ENCODE measurements at places on chromosomes 6 and 20. TPM values are rescaled to one million over a fixed set of nuclear protein-coding genes. Genes with fewer than 3 reads are reported as not detected.

- H3K27me3 ChIP-seq = peaks cover 4% of the 10 kb centered on the region
- no peaks in the 10 kb centered on the region for H3K36me3 ChIP-seq
- no peak for DNase-seq
- H3K4me1 ChIP-seq = no peaks in the 10 kb centered on the region
Observed at GRCh38 chr20:48502758-48503157, 325.0 kb downstream of the PREX1 start.

The EYA2 gene
- 1.9 TPM for total RNA-seq

GRCh38 chr6:161242779-161243693 lies 30.8 kb downstream of the AGPAT4 start:
- no peak for DNase-seq
- H3K27me3 ChIP-seq = no peaks in the 10 kb centered on the region
- H3K4me1 ChIP-seq = no peaks in the 10 kb centered on the region
- no peaks in the 10 kb centered on the region for H3K36me3 ChIP-seq
- no peak overlapping the region for H3K4me3 ChIP-seq

DNA sequence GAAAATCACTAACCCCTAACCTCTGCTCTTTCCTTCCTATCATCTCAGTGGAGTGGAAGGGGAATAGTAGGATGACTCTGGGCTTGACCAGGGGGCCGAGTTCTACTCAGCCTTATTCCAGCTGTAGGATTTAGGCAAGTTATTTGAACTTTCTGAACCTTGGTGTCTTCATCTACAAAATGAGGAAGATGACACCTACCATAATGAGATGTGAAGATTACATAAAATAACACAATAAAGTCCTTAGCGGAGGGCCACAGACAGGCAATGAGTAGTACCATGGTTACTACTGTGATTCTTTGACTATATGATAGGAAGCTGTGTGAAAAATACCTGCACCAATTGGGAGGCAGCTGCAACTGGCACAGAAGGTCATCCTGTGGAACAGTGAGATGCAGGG lies 53.6 kb upstream of the PIM1 start:
- H3K36me3 ChIP-seq = no peaks in the 10 kb centered on the region
- peak overlapping the region; percentile 2 for H3K27ac ChIP-seq
- no peak overlapping the region for H3K4me3 ChIP-seq
- DNase-seq = no peak
- H3K27me3 ChIP-seq = no peaks in the 10 kb centered on the region

- H3K4me3 ChIP-seq = peak overlapping the region; percentile 33
- H3K4me1 ChIP-seq = peaks cover 64% of the 10 kb centered on the region
- H3K36me3 ChIP-seq = peaks cover 10% of the 10 kb centered on the region
Observed at GRCh38 chr6:12295558-12296254, 5.5 kb downstream of the EDN1 start.

The EDN1 gene
- 15.1 TPM for total RNA-seq

The KIAA1755 gene
- total RNA-seq = 0.08 TPM

DNA sequence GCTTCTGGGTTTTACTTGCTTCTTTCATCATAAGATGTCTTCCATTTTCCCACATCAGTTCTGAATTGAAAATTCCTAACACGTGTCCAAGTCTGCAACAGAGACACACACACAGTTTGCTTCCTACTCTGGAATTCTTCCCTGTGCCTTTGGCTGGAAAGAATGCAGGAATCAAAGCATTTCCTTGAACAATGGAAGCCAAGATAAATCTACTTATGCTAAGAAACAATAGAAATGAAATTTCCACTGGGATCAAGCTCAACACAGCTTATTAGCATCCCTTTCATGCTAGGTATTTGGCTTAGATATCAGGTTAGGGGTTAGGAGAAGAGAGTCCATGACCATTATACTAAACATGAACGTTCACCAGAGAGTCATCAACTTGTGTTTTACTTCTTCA lies 101.1 kb upstream of the SCAF8 start:
- H3K4me3 ChIP-seq = no peak overlapping the region
- no peaks in the 10 kb centered on the region for H3K36me3 ChIP-seq
- no peaks in the 10 kb centered on the region for H3K4me1 ChIP-seq
- H3K27ac ChIP-seq = no peak overlapping the region

GRCh38 chr6:36124881-36125280 lies 5.4 kb upstream of the MAPK13 start:
- H3K27ac ChIP-seq = no peak overlapping the region
- DNase-seq = no peak
- no peaks in the 10 kb centered on the region for H3K27me3 ChIP-seq
- H3K4me3 ChIP-seq = no peak overlapping the region

DNA sequence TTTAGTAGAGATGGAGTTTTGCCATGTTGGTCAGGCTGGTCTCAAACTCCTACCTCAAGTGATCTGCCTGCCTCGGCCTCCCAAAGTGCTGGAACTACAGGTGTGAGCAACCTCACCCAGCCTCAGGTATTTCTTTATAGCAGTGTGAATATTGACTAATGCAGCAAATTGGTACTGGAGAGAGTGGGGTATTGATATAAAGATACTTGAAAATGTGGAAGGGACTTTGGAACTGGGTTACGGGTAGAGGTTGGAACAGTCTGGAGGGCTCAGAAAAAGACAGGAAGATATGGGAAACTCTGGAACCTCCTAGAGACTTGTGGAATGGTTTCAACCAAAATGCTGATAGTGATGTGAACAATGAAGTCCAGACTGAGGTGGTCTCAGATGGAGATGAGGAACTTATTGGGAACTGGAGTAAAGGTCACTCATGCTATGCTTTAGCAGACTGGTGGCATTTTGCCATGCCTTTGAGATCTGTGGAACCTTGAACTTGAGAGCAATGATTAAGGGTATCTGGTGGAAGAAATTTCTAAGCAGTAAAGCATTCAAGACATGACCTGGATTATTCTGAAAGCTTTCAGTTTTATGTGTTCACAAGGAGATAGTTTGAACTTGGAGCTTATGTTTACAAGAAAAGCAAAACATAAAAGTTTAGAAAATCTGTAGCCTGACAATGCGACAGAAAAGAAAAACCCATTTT lies 127.2 kb downstream of the DTNBP1 start:
- DNase-seq = no peak
- H3K4me3 ChIP-seq = no peak overlapping the region
- no peaks in the 10 kb centered on the region for H3K36me3 ChIP-seq
- no peak overlapping the region for H3K27ac ChIP-seq
- H3K27me3 ChIP-seq = no peaks in the 10 kb centered on the region

The CCN6 gene
- total RNA-seq = 3.0 TPM

GRCh38 chr6:150272976-150273315 lies 95.9 kb upstream of the IYD start:
- no peak overlapping the region for H3K27ac ChIP-seq
- no peaks in the 10 kb centered on the region for H3K27me3 ChIP-seq
- DNase-seq = no peak
- no peaks in the 10 kb centered on the region for H3K36me3 ChIP-seq
- H3K4me1 ChIP-seq = no peaks in the 10 kb centered on the region

DNA sequence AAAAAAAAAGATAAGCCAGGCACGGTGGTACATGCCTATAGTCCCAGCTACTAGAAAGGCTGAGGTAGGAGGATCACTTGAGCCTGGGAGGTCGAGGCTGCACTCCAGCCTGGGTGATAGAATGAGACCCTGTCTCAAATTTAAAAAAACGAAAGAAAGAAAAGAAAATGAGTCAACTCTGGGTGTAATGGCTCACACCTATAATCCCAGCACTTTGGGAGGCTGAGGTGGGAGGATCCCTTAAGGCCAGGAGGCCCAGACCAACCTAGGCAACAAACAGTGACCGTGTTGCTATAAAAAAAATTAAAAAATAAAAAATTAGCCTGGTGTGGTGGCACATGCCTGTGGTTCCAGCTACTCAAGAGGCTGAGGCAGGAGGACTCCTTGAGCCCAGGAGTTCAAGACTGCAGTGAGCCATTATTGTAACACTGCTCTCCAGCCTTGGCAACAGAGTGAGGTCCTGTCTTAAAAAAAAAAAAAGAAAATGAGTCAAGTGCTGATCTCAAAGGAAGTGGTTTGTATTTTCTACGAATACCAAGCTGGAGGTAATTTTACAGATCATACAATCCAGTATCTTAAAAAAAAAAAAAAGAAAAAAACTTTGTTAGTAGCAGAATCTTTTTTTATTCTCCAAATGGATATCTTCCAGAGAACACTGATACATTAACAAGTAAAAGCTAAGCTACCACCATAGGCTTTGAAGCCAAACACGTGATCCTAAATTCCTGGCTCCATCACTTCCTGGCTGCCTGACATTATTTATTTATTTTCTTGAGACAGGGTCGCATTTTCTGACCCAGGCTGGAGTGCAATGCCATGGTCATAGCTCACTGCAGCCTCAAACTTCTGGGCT lies 5.7 kb downstream of the COMMD7 start:
- H3K4me3 ChIP-seq = no peak overlapping the region
- H3K27me3 ChIP-seq = no peaks in the 10 kb centered on the region
- DNase-seq = no peak
- H3K36me3 ChIP-seq = no peaks in the 10 kb centered on the region
- peaks cover 1% of the 10 kb centered on the region for H3K4me1 ChIP-seq

The DDR1 gene
- 95.2 TPM for total RNA-seq

GRCh38 chr6:108589244-108589791 lies 28.6 kb downstream of the FOXO3 start:
- no peaks in the 10 kb centered on the region for H3K36me3 ChIP-seq
- no peak overlapping the region for H3K4me3 ChIP-seq
- peak; percentile 15 for DNase-seq
- peaks cover 46% of the 10 kb centered on the region for H3K4me1 ChIP-seq
- H3K27ac ChIP-seq = peak overlapping the region; percentile 5

DNA sequence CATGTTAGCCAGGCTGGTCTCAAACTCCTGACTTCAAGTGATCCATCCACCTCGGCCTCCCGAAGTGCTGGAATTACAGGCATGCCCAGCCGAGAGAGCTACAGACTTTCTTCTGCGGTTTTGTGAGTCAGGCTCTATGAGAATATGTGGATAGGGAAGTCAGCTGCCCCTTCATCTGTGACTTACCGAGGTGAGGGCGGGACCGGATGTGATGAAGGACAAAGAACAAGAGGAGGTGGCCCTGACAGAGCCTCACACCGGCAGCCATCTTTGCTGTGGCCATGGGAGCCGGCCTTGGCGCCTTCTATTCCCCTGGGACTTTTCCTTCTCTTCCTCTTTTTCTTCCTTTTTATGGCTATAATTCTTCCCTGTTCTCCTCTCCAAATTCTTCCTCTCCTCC lies 67.0 kb downstream of the IYD start:
- H3K4me3 ChIP-seq = no peak overlapping the region
- H3K27me3 ChIP-seq = no peaks in the 10 kb centered on the region
- no peaks in the 10 kb centered on the region for H3K36me3 ChIP-seq
- DNase-seq = no peak
- no peak overlapping the region for H3K27ac ChIP-seq
- H3K4me1 ChIP-seq = no peaks in the 10 kb centered on the region

DNA sequence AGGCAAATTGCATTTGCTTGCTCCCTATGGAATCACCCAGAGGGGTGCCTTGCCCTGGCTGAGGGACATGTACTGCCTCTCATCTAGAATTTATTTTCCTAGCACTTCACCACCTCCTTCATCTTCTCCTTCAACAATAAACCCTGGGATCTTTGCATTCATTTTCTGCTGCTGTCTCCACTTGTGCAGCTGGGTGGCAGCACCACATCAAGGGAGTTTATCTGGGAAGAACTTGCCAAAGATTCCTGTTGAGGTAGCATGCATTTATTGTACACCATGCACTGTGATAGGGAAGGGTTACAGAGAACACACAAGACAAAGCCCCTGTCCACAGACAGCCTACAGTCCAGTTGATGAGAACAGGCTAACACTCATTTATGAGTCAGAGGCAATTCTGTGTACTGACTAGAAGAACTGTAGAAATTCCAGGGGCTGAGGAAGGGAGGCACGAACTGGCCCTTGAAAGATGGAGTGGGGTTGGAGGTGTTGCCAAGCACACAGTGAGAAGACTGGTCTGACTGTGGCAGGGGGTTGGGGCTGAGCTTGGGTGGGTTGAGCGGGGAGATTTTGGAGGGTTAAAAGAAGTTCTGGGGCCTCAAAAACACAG lies 17.5 kb downstream of the C20orf173 start:
- H3K4me3 ChIP-seq = no peak overlapping the region
- no peak for DNase-seq
- no peaks in the 10 kb centered on the region for H3K36me3 ChIP-seq
- H3K27ac ChIP-seq = no peak overlapping the region
- H3K4me1 ChIP-seq = peaks cover 3% of the 10 kb centered on the region
- H3K27me3 ChIP-seq = no peaks in the 10 kb centered on the region

DNA sequence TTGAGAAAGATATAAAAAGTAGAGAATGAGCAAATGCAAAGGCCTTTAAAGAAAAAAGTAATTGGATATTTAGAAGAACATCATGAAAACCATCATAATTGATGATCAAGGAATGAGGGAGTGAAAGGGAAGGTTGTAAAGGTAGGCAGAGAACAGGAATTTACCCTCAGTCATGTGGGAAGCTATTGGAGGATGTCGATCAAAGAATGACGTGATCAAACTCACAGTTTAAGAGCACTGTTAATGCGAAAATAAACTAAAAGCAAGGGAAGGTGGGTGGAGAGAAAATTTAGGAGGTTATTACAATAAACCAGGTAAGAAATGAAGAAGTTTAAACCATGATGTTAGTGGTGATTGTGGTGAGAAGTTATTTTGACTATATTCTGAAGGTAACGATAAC lies 982.6 kb upstream of the EYS start:
- H3K4me3 ChIP-seq = no peak overlapping the region
- H3K4me1 ChIP-seq = no peaks in the 10 kb centered on the region
- no peak for DNase-seq
- no peaks in the 10 kb centered on the region for H3K27me3 ChIP-seq

DNA sequence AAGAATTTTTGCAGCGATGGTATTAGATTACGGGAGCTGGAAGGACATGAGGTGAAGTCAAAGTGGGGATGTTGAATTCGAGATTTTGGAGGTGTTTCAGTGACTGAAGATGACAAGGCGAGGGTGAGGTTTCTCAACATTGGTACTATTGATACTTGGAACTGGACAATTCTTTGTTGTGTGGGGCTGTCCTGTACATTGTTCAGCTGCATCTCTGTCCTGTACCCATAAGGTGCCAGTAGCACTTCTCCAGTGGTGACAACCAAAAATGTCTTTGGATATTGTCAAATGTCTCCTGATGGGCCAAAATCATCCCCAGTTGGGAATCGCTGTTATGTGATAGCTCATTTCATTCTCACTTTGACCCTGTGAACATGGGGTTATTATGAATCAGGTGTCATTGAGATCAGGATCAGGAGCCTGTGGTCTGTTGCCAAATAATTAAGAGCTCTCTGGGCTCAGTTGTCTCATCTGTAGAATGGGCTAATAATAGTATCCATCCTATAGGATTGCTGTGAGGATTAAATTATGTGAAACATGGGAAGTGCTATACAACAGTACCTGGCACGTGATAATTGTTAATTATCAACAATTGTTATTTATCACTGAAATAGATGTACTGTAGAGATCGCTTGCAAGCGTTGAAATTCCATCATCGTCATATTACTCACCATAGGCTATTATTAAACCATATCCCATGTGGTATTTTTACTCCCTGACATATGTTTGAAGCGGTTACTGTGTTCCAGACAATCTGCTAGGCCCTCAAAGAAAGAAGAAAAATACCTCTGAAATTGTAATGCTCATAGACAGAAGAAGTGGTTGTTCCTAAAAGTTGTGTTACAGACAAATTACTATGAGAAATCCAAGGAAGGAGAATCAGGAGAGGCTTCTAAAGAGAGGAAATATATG lies 48.5 kb upstream of the TTPAL start:
- no peaks in the 10 kb centered on the region for H3K27me3 ChIP-seq
- no peak overlapping the region for H3K27ac ChIP-seq
- no peak overlapping the region for H3K4me3 ChIP-seq
- H3K36me3 ChIP-seq = no peaks in the 10 kb centered on the region
- no peaks in the 10 kb centered on the region for H3K4me1 ChIP-seq
- no peak for DNase-seq

GRCh38 chr6:33577106-33577535 lies 3.0 kb downstream of the BAK1 start:
- H3K27ac ChIP-seq = peak overlapping the region; percentile 66
- peak overlapping the region; percentile 16 for H3K4me3 ChIP-seq
- H3K36me3 ChIP-seq = peaks cover 2% of the 10 kb centered on the region
- no peaks in the 10 kb centered on the region for H3K27me3 ChIP-seq
- H3K4me1 ChIP-seq = peaks cover 16% of the 10 kb centered on the region
- DNase-seq = no peak

The PRRT1 gene
- total RNA-seq = 1.3 TPM
